ENCODE measurements at places on chromosomes 2 and 18.

- DNase-seq = no peak
These were observed 177.7 kb downstream of the SEPTIN10 start for GRCh38 chr2:109435901-109436598.

- no peak for DNase-seq
These were observed 22.6 kb downstream of the ANXA4 start for GRCh38 chr2:69764286-69765095.

- DNase-seq = no peak
These were observed 1.1 kb downstream of the ROCK2 start for GRCh38 chr2:11343368-11343649.

GRCh38 chr2:127398239-127398590, 10.4 kb upstream of the MAP3K2 start:
- no peak for DNase-seq

- DNase-seq = no peak
These were observed 170.7 kb upstream of the CRIM1 start for GRCh38 chr2:36184848-36185247.

GRCh38 chr2:239029958-239030357, 182.1 kb downstream of the TWIST2 start:
- DNase-seq = no peak

- no peak for DNase-seq
These were observed 455.7 kb downstream of the TSN start for GRCh38 chr2:122210898-122211856.

DNA sequence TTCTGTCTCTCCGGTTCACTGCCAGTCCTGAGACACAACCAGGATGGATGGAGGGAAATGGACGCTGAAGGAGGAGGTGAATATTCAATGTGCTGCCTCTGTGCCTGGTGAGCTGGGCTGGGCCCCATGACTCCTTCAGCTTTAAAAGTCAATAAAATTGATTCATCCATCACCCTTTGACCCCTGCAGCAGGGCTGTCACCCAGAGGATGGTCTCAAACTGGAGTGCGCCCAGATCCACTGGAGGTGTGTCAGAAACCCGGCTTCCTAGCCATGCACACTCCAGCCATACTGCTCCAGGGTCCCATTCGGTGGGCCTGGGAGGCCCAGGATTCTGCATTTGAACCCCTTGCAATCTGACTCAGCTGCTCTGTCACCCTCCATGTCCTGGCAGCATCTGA, 94.1 kb upstream of the BOD1L2 start:
- no peak for DNase-seq

DNA sequence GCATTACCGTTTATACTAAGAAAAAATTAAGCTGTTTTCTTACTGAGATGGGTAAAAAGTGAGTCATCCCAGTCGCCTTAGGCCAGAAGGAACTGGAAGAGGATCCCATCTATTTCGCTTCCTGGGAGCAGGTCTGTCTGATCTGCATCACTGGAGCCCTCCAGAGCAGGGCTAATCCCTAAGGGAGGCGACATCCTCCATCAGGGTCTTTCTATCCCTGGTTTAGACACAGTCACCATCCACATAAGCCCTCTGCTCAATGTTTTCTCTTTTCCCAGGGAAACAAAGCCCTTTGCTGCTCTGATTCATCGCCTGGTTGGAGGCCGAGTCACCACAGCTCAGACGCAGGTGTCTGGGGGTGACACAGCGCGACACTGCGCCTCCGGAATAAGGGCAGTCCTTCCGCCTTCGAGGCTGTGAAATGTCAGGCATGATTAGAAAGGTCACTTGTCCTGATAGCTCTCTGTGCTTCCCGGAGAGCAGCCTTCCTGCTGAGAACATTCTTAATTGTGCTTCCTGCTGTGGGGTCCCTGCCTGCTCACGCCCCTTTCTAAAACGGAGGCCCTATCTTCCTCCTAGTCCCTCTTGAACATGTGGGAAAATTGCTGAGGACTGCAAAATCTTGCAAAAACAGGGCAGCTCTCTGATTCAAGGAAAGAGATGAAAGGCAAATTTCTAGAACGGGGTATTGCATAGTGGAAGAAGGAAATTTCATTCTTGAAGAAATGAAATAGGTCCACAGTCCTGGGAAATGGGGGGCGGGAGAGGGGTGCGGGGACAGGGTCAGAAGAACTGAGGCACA, 56.3 kb downstream of the MARCHF4 start:
- no peak for DNase-seq

GRCh38 chr2:109337221-109337620, 208.2 kb downstream of the SH3RF3 start:
- no peak for DNase-seq

DNA sequence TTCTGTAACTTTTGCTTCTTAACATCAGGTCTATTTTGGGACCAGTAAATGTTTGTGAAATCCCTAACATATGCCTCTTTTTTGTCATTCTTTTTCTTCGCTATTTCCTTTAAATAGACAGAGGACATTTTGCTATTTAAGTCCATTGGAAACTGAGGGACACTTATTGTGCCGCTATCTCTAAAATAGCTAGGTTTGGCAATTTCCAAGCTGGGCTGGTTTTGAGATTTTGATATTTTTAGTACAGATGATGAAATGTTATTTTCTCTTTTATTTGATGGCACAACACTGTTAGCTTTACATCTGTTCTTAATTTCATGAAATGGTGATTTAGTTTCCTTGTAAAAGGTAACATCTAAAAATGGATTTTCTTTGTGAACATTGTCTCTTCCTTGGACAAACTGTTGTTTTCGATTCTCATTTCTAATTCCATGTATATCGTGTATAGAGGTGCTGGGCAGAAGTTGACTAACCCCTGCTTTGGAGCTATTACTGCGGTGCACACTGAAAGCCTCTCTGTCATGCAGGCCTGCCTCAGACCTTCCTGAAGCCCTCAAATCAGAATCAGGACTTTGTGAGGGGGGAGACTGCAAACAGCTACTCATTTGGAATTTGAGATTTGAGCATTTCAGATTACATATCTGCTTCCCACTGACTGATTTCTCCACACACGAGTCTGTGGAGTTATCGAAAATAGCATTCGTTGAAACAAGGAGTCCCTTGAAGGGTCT, 594 bp downstream of the RAD51AP2 start:
- DNase-seq = no peak

DNA sequence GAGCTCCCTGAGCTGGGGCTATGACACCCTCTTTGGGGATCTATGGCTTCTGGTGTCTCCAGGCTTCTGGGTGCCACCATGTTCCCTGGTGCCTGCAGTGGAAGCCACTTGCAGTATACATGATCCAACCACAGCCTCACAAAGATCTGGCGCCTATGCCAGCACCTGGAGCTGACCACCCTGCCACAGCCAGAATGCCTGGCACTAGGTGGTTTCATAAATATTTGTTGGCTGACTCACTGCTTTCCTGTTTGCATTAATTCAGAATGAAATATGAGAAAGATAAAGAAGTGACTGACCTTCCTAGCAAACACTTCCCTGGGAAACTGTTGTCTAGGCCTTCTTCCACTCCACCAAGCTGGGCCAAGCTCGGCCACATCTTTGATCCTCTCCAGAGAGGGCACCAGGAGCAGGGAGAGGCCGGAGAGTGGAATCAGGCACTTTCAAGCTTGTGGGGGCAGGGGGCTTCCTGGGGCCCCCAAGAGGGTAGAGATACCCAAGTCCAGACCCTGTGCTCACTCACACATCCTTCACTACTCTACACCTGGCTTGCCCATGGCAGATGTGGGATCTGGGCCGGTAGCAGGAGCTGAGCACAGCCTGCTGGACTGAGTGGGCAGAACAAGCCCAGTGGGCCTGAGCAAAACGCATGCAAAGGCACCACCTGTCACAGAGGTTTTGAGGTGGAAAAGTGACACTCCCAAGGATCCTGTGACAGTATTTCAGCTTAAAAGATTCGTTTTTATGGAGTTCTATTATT, 565.7 kb downstream of the SLC4A3 start:
- DNase-seq = no peak

GRCh38 chr2:9897846-9898245, 53.6 kb upstream of the GRHL1 start:
- no peak for DNase-seq

GRCh38 chr2:211724933-211725332, 813.7 kb downstream of the ERBB4 start:
- no peak for DNase-seq

DNA sequence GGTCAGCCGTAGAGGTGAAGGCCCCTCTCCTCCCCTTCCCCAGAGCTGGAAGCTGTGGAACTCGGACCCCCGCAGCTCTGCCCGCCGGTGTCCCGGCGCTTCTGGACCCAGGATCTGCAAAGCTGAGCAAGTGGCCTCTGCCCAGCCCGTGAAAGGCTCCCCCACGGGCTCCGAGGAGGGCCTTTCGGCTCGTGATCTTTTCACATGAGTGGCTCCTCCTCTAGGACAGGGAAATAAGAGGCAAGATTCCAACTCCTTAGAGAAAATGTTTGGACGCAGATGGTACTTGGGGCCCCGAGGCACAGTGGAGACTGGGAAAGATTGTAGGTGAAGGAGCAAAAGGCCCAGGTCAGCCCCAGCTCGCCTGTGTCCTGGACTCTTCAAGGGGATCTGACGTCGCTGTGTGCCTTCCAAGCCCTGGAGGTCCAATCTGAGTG, 48.2 kb upstream of the SP3 start:
- no peak for DNase-seq

- DNase-seq = no peak
These were observed 51.1 kb downstream of the TLK1 start for GRCh38 chr2:171109571-171109970.

GRCh38 chr2:164151522-164151921, 415.7 kb upstream of the FIGN start:
- no peak for DNase-seq

- no peak for DNase-seq
These were observed 26.8 kb downstream of the FAM110C start for GRCh38 chr2:19505-19904.

DNA sequence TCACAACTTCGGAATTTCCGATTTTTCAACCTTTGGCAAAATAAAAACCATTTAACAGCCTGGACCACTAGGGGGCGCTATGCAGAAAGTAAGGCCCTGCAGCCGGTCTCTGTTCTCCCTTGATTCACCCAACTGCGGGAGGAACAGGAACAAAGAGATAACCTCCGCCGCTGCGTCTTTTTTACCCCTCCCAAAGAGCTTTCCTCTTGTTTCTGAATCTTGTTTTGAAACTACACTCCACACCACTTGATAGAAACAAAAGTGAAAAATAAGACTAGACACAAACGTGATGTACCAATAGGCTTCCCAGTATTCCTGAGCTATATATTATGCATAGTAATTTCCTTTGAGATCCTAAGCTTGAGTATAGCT, 231.2 kb downstream of the MYO3B start:
- DNase-seq = peak; percentile 59

- no peak for DNase-seq
These were observed 187.1 kb upstream of the HAAO start for GRCh38 chr2:42979416-42979869.

GRCh38 chr2:104863468-104864279, 9.8 kb downstream of the POU3F3 start:
- no peak for DNase-seq

GRCh38 chr2:64641599-64641998, 12.1 kb downstream of the SERTAD2 start:
- no peak for DNase-seq

GRCh38 chr2:208025037-208025813, at the start of gene PLEKHM3:
Gene PLEKHM3 (minus strand): TSS chr2:208025527. CDS start chr2:208001639, 23,888 bp downstream.
- peak; percentile 63 for DNase-seq

- no peak for DNase-seq
These were observed 9.7 kb upstream of the ATG16L1 start for GRCh38 chr2:233241803-233242202.

DNA sequence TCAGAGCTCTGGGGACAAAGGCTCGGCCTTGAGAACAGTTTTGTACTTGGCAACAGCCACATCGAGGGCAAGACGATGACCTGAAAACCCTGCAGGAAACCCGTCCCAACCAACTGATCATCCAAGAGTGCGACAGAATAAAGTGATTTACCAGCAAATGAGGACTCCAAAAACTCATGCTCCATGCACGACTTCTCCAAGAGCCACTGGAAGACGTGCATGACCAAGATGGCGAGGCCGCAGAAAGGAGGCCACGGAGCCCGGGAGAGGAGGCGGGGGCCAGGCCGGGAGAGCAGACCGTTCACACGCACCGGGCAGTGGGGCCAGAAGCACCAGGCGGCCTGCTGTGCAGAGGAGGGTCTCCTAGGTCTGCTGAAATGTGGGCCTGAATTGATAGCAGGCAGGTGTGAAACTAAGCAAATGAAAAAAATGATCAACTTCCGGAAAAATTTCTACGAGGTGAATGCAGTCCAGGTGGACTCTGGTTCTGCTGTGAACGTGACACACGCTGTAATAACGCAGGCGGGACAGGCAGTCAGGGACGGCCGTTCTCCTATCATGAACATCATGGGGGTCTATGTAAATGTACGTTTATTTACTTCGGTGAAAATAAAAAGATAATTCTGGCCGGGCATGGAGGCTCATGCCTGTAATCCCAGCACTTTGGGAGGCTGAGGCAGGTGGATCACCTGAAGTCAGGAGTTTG, 252.2 kb downstream of the HDAC4 start:
- DNase-seq = no peak

- DNase-seq = no peak
These were observed 21.5 kb upstream of the TMEM87B start for GRCh38 chr2:112033600-112033999.

- peak; percentile 71 for DNase-seq
These were observed 23.8 kb upstream of the SERPINB12 start for GRCh38 chr18:63518178-63519012.

DNA sequence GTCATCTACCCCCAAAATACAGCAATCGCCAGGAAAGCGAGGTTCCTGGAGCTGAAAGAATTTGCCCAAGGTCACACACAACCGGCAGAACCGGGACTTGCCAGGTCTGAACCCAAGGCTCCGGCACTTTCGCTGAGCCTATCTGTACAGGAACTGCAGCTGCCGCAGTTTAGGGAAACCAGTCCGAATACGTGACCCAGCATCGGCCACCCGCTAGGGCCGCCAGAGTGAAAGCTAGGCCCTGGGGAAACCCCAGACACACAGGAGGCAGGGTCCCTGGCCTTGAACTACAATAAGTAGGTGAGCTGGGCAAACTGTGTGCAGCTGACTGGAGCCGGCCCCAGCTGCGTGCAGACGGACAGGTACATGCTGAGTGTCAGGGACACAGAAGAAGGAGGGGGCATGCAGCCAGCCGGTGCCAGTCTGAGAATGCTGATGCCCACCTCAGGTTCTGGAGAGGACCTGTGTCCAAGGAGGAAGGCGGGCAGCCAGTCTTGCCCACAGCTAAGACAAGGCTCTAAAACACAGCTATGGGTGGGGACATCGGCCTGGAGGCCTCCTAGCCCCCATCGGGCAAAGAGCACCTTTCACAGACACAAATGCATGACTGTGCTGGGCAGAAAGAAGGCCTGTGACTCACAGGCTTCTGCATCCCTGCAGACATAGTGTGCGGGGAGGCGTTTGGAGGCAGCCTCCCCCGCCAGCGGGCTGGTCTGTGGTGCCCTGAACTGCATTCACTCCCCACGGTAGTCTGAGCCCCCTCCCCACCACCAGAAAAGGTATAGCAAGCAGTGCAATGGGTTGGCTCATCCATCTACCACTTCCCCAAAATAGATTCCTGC, 107.4 kb upstream of the ID2 start:
- DNase-seq = no peak

GRCh38 chr2:173629076-173629475, 274.4 kb downstream of the CDCA7 start:
- no peak for DNase-seq

- no peak for DNase-seq
These were observed 14.8 kb upstream of the IMP4 start for GRCh38 chr2:130327703-130328527.
